AG04450 (cell line): ENCODE measurements at places on chromosomes 2 and 18.

GRCh38 chr2:40220177-40220925 lies 231.5 kb downstream of the SLC8A1 start:
- DNase-seq = no peak

DNA sequence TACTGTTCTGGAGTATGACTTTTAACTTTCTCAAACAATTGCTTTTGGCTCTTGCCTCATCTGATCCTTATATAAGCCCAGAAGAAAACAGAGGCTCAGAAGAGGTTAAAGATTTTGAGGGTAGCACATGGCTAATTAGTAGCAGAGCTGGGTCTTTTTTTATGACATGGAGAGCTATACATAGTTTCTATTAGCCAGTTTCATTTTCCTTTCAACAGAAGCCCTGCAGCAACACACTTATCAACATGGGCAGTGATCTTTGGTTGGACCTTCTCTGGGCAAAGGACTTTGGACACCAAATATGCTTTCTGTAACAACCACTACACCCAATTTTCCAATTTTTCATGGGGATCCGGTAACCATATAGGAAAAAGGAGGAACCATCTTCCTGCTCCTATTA lies 64.9 kb downstream of the NCKAP5 start:
- DNase-seq = no peak

DNA sequence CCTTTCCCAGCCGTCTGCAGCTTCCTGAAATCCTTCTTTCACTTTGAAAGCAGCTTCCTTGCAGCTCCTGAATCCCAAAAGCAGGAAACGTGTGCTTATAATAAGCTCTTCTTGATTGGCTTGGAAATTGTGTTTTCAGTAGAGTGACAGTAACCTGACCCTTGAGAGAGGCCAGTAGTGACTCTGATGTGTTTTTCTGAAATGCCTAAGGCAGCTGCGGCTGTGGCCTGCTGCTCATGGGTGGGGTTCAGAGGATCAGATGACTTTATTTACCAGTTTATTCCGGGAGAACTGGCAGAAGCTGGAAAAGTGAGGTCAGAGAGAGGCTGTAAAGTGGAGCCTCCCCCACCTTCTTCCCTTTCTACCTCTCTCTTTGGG lies 31.9 kb upstream of the RPIA start:
- no peak for DNase-seq

DNA sequence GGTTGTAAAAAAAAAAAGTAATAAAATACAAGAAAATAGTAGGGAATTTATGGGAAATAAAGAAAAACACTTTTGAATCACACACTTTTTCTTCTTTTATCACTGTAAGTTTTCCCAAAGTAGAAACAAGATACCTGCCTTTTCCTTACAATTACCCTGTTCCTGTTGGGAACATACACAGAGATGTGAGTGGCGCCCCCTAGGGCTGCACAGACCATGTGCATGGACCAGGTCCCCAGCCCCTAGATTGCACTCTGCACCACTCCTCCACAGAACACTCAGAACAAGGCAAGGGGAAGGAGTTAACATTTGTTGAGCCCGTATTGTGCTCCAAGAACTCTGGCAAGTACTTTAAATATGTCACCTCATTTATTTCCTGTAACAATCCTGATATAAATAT lies 118.7 kb upstream of the NRP2 start:
- DNase-seq = no peak

- no peak for DNase-seq
Observed at GRCh38 chr2:127101756-127102477, 5.0 kb downstream of the BIN1 start.

DNA sequence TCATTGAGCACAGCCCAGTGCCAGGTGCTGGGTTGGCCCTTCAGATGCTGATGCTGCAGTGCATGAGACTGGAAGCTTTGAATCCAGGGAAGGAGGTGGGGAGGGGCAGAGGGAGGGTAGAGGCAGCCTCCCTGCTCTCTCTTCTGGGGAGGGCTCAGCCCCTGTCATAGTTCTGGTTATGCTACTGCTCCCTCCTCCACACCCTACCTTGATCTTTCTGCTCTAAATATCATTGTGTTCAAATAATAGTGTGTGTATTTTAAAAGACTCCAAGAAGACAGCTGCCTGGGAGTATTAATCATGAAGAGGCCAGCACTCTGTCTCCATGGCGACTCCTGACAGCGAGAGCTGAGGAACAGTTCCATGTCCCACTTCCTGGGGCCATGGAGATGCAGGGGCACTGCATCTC lies 3.8 kb upstream of the EGR4 start:
- DNase-seq = no peak

- DNase-seq = no peak
Observed at GRCh38 chr2:176675271-176675949, 406.2 kb downstream of the MTX2 start.

DNA sequence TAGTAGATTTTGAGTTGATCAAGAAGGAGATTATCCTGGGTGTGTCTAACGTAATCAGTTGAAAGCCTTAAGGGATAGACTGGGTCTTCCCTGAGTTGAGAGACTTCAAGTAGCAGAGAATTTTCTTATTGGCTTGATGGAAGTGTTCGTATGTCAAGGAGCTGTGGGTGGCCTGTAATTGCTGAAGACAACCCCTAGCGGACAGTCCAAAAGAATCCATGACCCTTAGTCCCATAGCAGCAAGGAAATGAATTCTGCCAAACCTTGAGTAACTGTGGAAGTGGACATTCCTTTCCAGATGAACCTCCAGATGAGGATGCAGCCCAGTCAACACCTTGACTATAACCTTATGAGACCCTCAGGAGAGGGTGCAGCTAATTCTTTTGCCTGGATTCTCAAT lies 786.3 kb downstream of the SOCS6 start:
- DNase-seq = no peak

- no peak for DNase-seq
Observed at GRCh38 chr2:163319006-163319405, 416.8 kb downstream of the FIGN start.
